ENCODE measurements at places on chromosomes 12 and 14. TPM values are rescaled to one million over a fixed set of nuclear protein-coding genes. Genes with fewer than 3 reads are reported as not detected.

- H3K4me3 ChIP-seq, result no peak overlapping the region
- no peak for DNase-seq
Observed at GRCh38 chr12:50440288-50440687, 39.6 kb downstream of the LARP4 start.

- H3K4me1 ChIP-seq, result peaks cover 12% of the 10 kb centered on the region
- H3K27ac ChIP-seq, result no peak overlapping the region
- DNase-seq, result no peak
- no peaks in the 10 kb centered on the region for H3K36me3 ChIP-seq
- no peak overlapping the region for H3K4me3 ChIP-seq
- peaks cover 9% of the 10 kb centered on the region for H3K27me3 ChIP-seq
Observed at GRCh38 chr14:36585100-36585499, 2.7 kb upstream of the NKX2-8 start.

DNA sequence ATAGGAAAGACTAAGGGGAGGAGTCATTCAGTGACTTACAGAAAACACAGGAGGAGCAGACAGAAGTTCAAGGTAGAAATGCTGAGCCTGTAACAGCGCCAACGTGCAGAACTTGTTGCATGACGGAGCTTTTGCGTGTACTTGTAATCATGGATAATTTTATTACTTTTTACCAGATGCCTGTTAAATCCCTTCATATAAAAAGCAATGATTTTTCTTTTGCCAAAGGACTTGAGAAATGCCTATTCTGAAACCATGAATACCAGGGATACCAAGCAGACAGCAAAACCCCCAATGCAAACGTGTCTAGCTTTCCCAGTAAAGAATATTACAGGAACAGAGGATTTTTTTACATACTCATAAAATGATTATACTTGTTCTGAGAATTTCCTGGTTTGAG lies 163.6 kb upstream of the GSC start:
- no peaks in the 10 kb centered on the region for H3K36me3 ChIP-seq
- H3K27me3 ChIP-seq, result no peaks in the 10 kb centered on the region
- DNase-seq, result no peak
- H3K4me3 ChIP-seq, result no peak overlapping the region
- H3K4me1 ChIP-seq, result no peaks in the 10 kb centered on the region

GRCh38 chr12:82627799-82628198 lies 58.9 kb upstream of the TMTC2 start:
- no peak overlapping the region for H3K4me3 ChIP-seq
- H3K27ac ChIP-seq, result no peak overlapping the region
- no peaks in the 10 kb centered on the region for H3K4me1 ChIP-seq
- no peak for DNase-seq

- no peaks in the 10 kb centered on the region for H3K27me3 ChIP-seq
- no peaks in the 10 kb centered on the region for H3K4me1 ChIP-seq
- no peak overlapping the region for H3K27ac ChIP-seq
- no peaks in the 10 kb centered on the region for H3K36me3 ChIP-seq
- no peak overlapping the region for H3K4me3 ChIP-seq
Observed at GRCh38 chr14:25349269-25349668, 299.3 kb upstream of the STXBP6 start.

DNA sequence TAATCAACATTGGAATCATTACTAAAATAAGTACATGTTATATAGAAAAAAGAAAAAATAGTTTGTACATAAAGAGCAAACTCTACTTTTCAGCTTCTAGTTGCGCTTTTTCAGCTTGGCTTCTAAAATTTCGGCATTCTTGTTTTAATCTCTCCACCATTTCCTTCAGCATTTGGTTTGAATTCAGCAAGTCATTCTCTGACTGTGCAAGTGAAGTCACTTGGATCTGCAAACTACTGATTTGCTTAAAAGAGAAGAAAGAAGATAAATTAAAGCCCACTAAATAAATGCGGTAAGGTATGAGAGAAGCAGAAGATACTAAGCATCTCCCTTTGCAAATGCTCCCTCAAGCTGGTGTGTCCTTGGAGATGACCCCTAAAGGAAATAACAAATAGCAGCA lies 126.3 kb downstream of the CEP83 start:
- no peaks in the 10 kb centered on the region for H3K27me3 ChIP-seq
- no peak for DNase-seq
- H3K36me3 ChIP-seq, result peaks cover 3% of the 10 kb centered on the region
- no peaks in the 10 kb centered on the region for H3K4me1 ChIP-seq
- H3K27ac ChIP-seq, result no peak overlapping the region
- no peak overlapping the region for H3K4me3 ChIP-seq

DNA sequence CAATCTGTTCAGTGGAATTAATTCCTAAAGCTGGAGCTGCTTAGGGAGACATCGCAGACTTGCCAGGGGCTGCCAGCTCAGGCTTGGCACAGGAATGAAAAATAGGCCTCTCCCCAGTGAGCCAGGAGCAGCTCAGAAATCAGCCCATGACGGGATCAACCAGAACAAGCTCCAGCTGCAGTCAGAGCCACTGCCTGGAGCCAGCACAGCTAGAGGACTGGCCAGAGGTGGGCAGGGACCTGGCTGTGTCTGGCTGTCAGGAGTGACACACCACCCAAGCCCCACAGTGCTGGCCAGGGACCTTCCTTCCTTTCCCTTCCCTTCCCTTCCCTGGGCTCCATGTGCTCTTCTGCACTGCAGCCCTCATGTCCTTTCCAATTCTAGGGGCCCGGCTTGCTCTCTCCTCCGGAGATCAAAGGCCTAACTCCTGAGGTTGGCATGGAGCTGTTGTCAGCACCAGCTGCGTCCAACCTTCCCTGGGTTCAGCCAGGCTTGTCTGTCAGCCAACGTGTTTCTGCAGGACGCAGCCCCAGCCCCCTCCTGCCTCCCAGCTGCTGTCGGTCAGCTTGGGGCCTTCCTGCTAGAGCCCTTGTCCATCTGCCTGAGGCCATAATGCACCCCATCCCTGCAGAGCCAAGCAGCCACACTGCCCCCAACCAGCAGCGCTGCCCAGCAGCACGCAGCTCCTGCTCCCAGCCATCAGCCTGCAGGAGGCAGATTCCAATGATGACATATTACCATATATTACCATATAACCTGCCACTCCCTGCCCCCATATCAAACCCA lies 149.3 kb downstream of the CALM1 start:
- no peaks in the 10 kb centered on the region for H3K4me1 ChIP-seq
- DNase-seq, result no peak
- H3K27ac ChIP-seq, result no peak overlapping the region
- H3K27me3 ChIP-seq, result peaks cover 14% of the 10 kb centered on the region

DNA sequence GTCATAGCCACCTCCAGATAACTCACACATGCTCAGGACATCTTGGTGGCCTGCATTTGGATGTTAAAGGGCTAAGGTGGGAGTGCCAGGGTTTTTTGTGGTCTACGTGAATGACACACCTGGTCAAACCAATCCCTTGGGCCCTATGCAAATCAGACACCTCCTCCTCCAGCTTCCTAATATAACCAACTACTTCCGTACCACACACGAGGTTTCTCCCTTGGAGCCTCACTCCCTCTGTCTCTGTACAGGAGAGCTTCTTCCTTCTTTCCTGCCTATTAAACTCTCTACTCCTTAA lies 19.6 kb downstream of the APOBEC1 start:
- peaks cover 5% of the 10 kb centered on the region for H3K4me1 ChIP-seq
- H3K27me3 ChIP-seq, result no peaks in the 10 kb centered on the region
- no peaks in the 10 kb centered on the region for H3K36me3 ChIP-seq
- no peak for DNase-seq
- H3K27ac ChIP-seq, result no peak overlapping the region
- H3K4me3 ChIP-seq, result no peak overlapping the region

DNA sequence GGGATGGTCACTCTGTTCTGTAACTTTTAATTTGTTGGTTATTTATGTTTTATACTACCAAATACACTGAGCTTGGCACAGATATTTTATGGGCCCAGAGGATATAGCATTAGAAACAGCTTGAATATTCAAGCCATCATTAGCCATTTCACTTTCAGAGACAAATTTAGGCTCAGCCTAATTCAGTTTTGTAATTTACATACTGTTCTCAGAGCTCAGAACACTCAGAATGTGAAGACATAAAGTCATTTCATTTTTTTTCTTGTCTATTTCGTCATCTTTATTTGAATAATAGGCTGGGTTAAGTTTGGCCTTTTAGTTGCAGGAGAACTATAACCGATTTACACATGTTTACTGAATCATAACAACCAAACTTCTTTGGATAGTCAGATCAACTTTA lies 361.7 kb downstream of the SNAPC1 start:
- H3K27ac ChIP-seq, result no peak overlapping the region
- H3K27me3 ChIP-seq, result peaks cover 2% of the 10 kb centered on the region
- no peak overlapping the region for H3K4me3 ChIP-seq

- no peak overlapping the region for H3K27ac ChIP-seq
- no peak overlapping the region for H3K4me3 ChIP-seq
- no peaks in the 10 kb centered on the region for H3K27me3 ChIP-seq
- no peaks in the 10 kb centered on the region for H3K36me3 ChIP-seq
- no peak for DNase-seq
Observed at GRCh38 chr12:15193946-15194345, 27.3 kb downstream of the RERG start.

DNA sequence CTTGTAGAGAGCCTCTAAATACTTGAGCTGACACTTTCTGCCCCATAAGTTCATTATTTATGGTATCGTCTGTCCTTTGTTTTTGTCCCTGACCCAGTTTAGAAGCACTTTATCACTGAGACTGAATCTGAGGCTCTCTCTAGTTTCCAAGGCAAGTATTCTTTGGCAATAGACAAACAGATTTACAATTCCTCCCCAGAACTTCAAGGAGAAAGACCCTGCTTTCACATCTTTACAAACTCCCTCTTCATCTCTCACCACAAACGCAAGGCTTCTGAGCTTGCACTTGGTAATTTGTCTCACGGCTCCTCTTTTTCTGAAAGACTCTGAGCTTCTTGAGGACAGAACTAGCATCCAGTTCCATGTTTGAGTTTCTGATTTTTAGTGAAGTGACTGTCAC lies 49.8 kb upstream of the PARP11 start:
- DNase-seq, result no peak
- H3K4me1 ChIP-seq, result peaks cover 13% of the 10 kb centered on the region
- no peak overlapping the region for H3K4me3 ChIP-seq
- H3K27ac ChIP-seq, result no peak overlapping the region
- H3K36me3 ChIP-seq, result no peaks in the 10 kb centered on the region

- H3K4me1 ChIP-seq, result no peaks in the 10 kb centered on the region
- no peak overlapping the region for H3K4me3 ChIP-seq
- no peaks in the 10 kb centered on the region for H3K36me3 ChIP-seq
- no peak for DNase-seq
- H3K27me3 ChIP-seq, result peaks cover 8% of the 10 kb centered on the region
Observed at GRCh38 chr12:5780536-5780935, 164.5 kb downstream of the ANO2 start.

- no peaks in the 10 kb centered on the region for H3K36me3 ChIP-seq
- no peak for DNase-seq
- H3K4me1 ChIP-seq, result no peaks in the 10 kb centered on the region
- no peak overlapping the region for H3K27ac ChIP-seq
- H3K4me3 ChIP-seq, result no peak overlapping the region
Observed at GRCh38 chr14:32038876-32039275, 38.2 kb upstream of the ARHGAP5 start.

DNA sequence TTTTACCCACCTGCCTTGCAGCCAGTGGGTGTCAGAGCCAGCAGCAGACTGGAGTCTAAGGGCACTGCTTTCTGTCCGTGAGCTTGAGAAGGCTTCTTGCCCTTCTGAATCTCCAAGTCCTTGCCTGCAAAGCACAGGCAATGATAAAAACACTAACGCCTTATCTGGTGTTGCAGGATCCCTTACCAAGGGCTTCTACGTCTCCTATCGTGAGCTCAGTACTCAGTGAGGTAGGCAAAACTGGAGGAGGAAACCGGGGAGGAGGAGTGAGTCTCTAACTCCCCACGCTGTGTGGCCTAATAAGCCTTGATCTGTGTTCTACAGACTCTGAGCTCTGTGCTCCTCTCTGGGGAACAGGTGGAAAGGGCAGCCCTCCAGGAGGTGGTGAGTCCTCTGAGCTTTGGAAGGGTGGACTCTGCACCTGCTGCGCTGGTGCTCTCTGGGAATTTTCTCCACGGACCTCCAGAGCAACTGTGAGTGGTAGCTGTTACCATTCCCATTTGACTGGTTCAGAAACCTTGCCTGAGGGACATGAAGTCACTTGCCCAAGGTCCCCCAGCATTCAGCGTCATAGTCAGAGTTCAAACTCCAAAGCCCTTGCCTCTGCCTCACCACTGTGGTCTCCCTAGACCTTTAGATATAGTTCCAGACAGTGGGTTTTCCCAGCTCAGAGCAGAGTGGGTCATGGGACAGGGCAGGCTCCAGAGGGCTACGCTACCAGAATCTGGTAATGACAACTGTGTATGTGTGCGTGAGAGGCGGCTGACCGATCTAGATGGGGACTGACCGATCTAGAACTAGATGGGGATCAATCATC lies 7.0 kb upstream of the MARK3 start:
- no peaks in the 10 kb centered on the region for H3K36me3 ChIP-seq
- no peak overlapping the region for H3K27ac ChIP-seq
- no peaks in the 10 kb centered on the region for H3K4me1 ChIP-seq
- no peak overlapping the region for H3K4me3 ChIP-seq

DNA sequence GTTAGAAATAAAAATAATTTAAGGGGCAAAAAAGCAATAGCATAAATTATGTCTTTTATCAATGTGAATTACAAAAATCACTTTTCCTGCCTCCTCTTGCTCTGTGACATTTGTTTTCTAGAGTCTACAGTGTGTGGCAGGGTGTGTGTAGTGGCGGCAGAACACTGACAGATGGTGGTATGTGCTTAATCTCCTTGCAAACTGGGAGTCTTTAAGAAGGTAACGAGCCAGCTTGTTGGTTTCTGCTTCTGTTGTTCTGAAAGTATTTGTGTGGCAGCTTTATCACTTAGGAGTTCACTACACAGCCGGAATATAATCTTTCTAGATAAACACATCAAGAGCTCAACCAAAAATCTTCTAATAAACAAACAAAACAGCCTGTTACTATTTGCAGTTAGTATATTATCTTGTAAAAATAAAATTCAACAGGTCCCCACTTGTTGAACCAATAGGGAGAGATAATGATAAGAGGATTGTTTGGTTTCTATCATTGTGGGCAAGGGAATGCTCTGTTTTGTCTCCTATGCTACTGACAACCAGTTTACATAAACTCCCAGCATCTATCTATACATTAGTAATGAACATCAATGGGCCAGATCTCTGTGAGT lies 13.0 kb downstream of the CDKL1 start:
- no peaks in the 10 kb centered on the region for H3K36me3 ChIP-seq
- H3K4me1 ChIP-seq, result no peaks in the 10 kb centered on the region
- H3K27me3 ChIP-seq, result no peaks in the 10 kb centered on the region
- no peak for DNase-seq
- no peak overlapping the region for H3K27ac ChIP-seq
- H3K4me3 ChIP-seq, result no peak overlapping the region

GRCh38 chr12:47722136-47722834 lies 3.0 kb downstream of the ENDOU start:
- DNase-seq, result no peak
- no peak overlapping the region for H3K4me3 ChIP-seq
- no peaks in the 10 kb centered on the region for H3K36me3 ChIP-seq
- no peak overlapping the region for H3K27ac ChIP-seq

GRCh38 chr12:117897372-117898161 lies 71.2 kb downstream of the KSR2 start:
- H3K4me3 ChIP-seq, result no peak overlapping the region
- H3K4me1 ChIP-seq, result no peaks in the 10 kb centered on the region
- H3K27ac ChIP-seq, result no peak overlapping the region
- H3K27me3 ChIP-seq, result peaks cover 5% of the 10 kb centered on the region
- no peak for DNase-seq
- H3K36me3 ChIP-seq, result no peaks in the 10 kb centered on the region

The GPD1 gene
- 0.68 TPM for total RNA-seq

The P2RX2 gene
- not detected for total RNA-seq

The SIX6 gene
- not detected for total RNA-seq

The OASL gene
- 14.9 TPM for total RNA-seq

The MGST1 gene
- 2.1 TPM for total RNA-seq

The IL26 gene
- not detected for total RNA-seq

The GZMH gene
- 4.0 TPM for total RNA-seq

The SH2B3 gene
- total RNA-seq, result 38.8 TPM

The KRT73 gene
- 6.8 TPM for total RNA-seq

The B4GALNT1 gene
- not detected for total RNA-seq

The CD69 gene
- 606 TPM for total RNA-seq
